Foreskin keratinocyte (primary cell): ENCODE measurements at places on chromosomes 4 and X. TPM values are rescaled to one million over a fixed set of nuclear protein-coding genes. Genes with fewer than 3 reads are reported as not detected.
A peak's percentile ranks its signal among the peaks of the same experiment; 100 is the strongest.

APLN gene
- total RNA-seq = 1.6 and 8.2 TPM in 2 replicates

DNA sequence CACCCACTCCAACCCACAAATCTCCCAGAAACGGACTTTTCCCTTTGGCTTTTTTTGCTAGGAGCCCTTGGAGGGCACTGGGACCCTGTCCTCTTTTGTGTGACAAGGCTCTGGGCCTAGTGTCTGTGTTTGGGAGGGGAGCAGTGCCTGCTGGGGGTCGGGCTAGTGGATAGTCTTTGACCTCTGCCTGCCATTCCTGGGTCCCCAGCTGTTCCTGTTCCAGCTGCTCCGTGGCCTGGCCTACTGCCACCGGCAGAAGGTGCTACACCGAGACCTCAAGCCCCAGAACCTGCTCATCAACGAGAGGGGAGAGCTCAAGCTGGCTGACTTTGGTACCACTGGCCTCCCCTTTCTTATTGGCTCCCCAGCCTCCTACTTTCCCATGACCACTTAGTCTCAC, 6.7 kb upstream of the USP11 start:
- DNase-seq = no peak

DNA sequence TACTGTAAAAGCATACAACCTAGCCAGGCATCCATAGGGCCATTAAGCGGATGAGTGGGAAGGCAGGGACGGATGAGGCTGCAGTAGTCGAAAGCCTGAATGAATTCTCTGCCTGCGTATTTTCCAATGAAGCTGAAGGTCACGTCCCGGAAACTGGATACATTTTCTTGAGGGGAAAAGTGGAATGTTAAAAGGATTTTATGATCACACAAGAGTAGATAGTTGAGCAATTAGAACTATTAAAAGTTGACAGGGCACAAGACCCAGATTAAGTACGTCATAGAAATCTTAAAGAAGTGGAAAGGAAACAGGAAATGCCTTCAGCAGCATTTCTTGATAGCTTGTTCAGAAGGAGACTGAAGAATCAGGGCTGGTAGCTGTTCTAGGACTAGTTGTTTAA, 98.3 kb upstream of the CXXC4 start:
- no peak for DNase-seq

- DNase-seq = no peak
These were observed 24.6 kb upstream of the CD40LG start for GRCh38 chrX:136623396-136623795.

- no peak for DNase-seq
These were observed 29.7 kb downstream of the PARM1 start for GRCh38 chr4:74962584-74962983.

FAM47C gene
- not detected in 2 replicates for total RNA-seq

BST1 gene
- total RNA-seq = 3.2 and 4.4 TPM in 2 replicates

GRCh38 chr4:75654905-75655304, 18.3 kb downstream of the G3BP2 start:
- no peak for DNase-seq

LEF1 gene
- total RNA-seq = 10.1 and 18.7 TPM in 2 replicates

TAF7L gene
- 0.03 TPM in 1 of 2 replicates, not detected in the other for total RNA-seq

MED14 gene
- 20.5 and 20.6 TPM in 2 replicates for total RNA-seq

DNA sequence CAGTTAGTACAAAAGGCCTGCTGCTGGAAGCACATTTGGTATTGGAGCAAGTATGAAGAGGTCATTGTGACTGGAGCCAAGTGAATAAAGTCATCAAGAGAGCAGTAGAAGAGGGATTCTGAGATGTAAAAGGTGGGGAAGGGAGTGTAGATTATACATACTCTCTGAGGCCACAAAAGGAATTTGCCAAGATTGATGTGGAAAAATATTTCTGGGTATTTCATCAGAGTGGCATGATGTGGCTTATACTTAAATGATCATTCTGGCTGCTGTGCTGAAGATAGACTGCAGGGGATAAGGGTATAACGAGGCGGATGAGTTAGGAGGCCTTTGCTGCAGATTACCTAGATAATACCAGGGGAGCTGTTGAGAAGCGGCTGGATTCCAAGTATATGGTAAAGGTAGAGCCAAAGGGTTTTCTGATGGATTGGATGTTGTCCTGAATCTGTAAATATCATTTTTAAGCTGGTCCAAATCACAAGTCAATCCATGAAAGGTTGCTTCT, 231.8 kb upstream of the AGA start:
- no peak for DNase-seq

DNA sequence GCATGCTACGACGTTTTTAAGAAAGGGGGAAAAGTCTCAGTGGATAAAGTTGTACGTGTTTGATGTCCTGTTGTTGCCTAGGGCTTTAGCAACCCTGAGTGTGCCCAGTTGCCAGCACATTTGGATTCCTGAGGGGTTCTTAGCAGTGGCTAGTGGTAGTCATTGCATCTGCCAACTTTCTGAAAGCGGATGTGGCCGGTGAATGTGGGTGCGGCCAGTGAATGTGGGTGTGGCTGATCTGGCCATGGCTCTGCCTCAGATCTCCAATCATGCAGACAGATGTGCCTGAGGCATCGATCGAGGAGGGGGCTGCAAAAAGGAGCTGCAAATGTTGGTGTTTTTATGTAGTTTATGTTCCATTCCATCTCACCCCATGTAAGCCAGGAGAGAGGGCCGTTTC, 41.5 kb upstream of the FAT1 start:
- DNase-seq = no peak

DNA sequence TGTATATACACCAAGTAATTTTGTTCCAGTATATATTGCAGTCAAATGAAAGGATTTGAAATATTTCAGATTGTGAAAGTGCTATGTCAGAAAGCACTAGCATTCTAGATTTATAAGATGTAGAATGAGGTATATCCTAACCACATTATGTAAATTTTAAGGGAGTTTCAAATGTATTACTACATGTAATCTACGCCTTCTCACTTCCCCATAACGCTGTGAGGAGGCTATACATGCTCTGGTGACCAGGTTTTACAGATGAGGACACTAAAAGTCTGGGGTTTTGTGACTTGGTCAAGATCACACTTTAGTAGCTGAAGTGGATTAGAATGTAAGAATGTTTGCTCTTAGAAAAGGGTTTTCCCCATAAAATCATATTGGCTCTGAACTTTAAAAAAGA, 8.1 kb downstream of the ENPEP start:
- no peak for DNase-seq

NEUROG2 gene
- total RNA-seq = not detected in 2 replicates

DNA sequence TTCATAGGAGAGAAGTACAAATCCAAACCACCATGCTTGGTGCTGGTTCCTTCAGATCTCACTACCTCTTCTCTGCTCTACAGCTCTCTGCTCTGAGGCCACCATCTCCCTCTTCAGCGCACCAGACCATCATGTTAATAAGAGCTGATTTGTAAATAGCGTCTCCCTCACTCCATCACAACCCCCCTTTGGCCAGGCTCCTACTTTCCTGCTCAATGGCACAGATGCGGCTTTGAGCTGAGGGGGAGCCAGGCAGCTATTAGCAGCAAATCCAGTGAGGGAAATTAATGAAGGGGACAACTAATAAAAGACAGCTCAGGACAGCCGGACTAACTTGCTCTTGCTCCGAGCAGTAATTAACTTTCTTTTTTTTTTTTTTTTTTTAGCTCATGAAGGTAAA, 13.1 kb downstream of the NEUROG2 start:
- DNase-seq = no peak

DNA sequence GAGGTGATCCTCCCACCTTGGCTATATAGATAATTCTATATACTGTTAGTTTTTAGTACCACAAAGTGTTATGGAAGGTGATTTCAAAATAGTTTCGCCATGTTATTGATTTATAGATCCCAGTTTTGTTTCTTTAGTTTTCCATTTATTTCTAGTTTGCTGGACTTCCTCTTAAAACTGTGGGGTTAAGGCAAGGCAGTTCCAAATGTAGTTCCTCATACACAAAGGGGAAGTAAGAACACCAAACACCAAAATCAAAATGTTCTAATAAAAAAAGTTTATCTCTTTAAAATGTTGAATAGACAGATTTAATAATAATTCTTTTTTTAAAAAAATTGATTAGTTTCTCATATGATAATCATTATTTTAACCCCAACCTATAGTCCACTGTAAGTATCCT, 6.8 kb upstream of the CISD2 start:
- no peak for DNase-seq

SPINK2 gene
- not detected in 2 replicates for total RNA-seq

FAM236C gene
- not detected in 2 replicates for total RNA-seq

DNA sequence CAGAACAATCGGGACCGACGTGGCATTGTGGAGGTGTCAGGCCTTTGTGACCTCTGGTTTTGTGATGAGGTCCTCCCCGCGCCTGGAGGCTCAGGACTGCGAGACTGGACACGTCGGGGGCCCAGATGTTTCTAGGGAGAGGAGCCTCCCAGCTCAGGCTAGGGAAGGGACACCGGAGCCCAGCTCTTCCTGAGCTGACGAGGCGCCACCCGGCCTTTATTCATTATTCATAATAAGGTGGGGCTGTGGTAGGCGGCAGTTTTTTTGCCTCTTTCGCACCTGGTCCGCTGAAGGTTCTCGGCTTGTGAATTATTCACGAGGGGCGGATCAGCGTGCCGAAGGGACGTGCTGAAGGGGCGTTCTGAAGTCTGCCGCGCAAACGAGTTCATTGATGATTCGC, 2.3 kb upstream of the UBA1 start:
- peak; percentile 68 for DNase-seq

GRCh38 chr4:169397762-169398161, 127.0 kb upstream of the SH3RF1 start:
- peak; percentile 81 for DNase-seq

USP51 gene
- 0.67 and 0.85 TPM in 2 replicates for total RNA-seq

GRCh38 chr4:106659371-106659770, 290.8 kb upstream of the GIMD1 start:
- peak; percentile 8 for DNase-seq

- DNase-seq = no peak
These were observed 303.7 kb downstream of the ARHGAP24 start for GRCh38 chr4:85778632-85779131.

- DNase-seq = peak; percentile 99
These were observed 13.0 kb upstream of the ODAPH start for GRCh38 chr4:75542824-75543223.

SMIM31 gene
- total RNA-seq = not detected in 2 replicates

DNA sequence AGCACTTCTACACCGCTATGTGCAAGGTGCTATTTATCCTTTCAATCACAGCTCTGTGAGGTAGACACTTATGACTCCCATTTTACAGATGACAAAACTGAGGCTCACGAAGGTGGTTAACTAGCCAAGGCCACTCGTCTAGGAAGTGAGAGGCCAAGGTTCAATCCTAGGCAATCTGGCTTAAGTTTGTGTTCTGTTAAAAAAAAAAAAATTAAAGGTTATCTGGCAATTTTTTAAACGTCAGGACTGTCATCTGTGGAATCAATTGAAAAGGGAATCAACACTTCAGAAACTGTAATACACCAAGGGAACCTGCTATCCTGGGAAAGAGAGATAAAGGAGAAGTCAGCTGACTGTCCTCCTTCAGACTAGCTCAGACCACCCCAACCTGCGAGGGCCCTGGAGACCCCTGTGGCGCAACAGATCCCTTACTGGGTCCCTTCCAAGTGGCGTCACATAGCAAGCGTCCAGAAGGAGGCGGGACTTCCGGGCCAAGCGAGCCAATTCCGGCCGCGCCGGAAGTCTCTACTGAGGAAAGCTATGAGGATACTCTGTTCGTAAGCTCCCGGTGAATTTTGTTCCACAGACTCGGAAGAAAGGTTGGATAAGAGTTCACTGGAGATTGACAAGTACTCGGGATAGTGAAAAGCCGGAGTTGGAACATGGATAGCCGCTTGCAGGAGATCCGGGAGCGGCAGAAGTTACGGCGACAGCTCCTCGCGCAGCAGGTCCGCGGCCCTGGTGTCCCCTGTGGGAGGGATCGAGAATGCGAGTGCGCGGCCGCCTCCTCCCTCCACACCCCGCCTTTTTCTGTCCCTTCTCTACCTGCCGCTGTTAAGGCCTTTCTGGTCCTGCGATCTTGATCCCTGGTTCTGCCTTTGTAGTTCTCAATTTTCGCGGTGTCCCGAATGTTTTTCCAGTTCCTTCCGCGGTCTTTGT, at the start of gene METTL14:
TSS of gene METTL14 (plus strand) at position 520 of the 939 bp plus-strand sequence. CDS start at position 663, 143 bp downstream.
- peak; percentile 87 for DNase-seq

- no peak for DNase-seq
These were observed 56.8 kb upstream of the DCLK2 start for GRCh38 chr4:150021483-150021882.

GRCh38 chr4:141120036-141120593, 13.2 kb downstream of the RNF150 start:
- DNase-seq = no peak

ACE2 gene
- total RNA-seq = 0.07 and 0.14 TPM in 2 replicates
